ENCODE measurements at places on chromosomes 16 and 17.

DNA sequence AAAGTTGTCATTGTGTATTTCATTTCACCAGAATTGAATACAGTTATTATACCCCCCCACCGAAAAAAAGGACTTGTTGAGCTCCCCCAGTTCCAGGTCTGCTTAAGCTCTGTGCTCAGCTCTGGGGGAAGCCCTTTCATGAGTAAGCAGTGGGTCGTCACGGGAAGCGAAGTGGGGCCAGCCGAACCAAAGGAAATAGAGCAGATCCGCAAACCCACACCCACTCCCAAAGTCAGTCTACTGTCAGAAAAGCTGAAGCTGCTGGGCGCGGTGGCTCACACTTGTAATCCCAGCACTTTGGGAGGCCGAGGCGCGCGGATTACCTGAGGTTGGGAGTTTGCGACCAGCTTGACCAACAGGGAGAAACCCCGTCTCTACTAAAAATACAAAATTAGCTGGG lies 50.1 kb downstream of the PECAM1 start:
- DNase-seq = no peak

DNA sequence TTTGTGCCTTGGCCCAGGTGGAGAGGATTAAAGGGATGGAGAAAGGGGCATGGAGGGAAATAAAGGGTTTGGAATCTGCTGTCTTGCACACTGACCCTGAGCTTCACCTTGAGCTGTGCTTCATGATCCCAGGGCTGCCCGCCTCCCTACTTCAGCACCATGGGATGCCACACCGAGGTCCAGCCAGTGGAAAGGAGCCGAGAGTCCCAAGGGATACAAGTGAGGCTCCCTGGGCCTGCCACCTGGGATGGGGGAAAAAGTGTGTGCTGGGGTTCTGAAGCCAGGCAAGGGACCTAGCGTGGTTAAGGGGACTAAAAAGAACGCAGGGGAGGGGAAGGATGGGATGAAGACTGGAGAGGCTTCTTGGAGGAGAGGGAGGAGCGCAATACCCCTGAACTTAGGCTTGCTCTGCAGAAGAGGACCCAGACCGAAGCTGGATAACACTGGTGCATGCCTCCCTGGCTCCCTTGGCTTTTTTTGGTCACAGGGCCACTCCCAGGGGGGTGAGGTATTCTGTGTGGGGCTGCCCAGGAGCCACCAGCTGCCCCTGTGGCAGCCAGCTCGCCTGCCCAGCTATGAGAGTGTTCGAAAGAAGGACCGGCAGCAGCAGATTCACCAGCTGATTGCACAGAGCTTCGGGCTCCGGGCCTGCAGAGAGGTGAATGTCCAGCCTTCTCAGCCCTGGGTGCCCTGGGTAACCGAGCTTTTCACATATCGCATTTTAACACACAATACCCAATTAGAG lies 7.2 kb downstream of the MRPL27 start:
- no peak for DNase-seq

DNA sequence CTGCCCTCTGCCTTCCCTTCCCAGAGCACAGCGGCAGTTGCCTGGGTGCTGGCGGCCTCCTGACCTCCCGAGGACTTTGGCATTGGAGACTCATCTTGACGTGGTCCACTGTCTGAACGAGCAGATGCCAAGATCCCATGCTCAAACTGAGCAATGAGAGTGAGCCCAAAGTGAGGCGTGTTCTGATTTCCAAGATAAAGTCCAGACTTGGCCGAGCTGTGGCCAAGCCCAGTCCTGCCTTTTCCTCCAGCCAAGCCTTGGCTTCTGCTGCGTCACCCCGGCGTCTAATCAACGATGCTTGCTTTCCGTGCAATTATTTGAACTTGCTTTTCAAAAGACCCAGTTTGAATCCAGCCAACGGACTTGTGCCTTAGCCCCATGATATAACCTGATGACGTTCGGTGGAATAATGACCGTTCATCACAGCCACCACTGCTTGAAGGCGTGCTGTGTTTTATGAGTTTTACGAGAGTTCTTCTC lies 179.2 kb downstream of the IRF8 start:
- no peak for DNase-seq

DNA sequence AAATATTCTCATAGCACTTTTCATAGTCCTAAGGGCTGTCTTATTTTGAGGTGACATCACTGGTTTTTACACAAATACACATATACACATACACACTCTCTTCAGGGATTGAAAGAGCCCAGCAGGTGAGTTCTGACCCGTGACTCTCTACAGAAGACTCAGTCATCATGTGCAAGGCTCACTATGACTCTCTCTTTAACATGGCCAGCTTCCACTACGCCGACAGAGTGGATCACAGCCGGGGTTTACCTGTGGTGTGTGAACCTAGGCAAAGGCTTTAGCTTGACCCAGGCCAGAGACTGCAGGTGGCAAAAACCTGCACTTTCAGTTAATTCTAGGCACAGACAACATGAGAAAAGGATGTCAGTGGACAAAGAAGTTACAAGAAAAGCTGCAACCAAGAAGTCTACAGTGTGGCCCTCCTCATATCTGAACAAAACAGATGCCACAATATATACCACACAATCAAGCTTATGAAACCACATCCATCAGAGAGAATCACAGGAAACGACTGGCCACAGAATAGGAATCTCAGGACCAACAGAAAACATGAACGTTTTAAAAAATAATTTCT lies 56.5 kb downstream of the CYTH1 start:
- no peak for DNase-seq

GRCh38 chr17:33651686-33652085 lies 358.6 kb upstream of the ASIC2 start:
- DNase-seq = no peak

GRCh38 chr16:14672403-14672971 lies 21.6 kb downstream of the PLA2G10 start:
- no peak for DNase-seq

DNA sequence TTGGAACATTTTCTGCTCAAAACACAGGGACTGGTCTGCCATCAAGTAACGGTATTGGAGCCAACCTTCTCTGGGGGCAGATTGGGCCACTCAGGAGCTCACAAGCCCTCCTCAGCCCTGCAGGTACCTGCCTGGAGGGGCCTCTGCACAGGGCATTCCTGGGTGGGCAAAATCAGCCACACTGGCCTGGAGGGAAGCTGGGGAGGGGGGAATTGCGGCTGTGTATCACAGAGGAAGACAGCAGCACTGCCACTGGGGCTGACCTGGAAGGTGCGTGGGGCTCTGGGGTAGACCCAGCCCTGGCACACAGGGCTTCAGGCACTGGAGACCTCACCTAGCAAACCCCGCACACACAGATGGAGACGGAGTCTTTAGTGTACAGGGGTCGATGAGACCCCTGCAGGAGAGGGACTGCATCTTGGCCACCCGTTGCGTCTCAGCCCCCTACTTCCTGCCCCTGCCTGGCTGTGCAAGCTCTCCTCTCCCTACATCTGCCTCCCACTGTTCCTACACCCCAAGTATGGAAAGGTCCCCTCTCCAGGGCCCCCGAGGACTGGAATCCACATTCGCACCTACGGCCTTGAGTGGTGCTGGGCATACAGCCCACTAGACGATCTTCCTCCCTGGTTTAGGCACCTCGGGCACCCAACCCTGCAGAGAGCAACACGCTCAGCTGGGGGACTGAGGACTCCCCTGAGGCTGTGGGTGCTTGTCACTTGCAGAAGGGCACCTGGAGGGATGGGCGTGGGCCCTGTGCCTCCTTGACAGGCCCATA lies 7.1 kb upstream of the SRRM2 start:
- no peak for DNase-seq

DNA sequence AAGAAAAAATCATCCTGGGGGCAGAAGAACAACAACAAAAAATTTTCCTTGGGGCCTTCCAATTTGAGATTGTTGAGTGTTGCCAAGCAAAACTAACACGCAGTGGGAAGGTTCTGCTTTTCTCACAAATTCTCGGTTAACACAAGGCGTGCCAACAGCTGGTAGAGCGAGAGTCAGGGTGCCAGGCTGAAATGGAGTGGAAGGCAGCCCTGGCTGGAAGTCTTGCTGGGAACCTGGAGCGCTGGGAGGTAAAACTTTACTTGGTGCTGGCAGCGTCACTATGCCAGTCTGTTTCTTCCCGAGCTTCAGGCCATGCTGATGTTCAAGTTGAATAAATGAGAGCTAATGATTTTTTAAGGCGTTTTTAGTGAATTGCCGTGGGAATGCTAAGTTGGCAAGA lies 189.4 kb downstream of the WWOX start:
- DNase-seq = no peak

DNA sequence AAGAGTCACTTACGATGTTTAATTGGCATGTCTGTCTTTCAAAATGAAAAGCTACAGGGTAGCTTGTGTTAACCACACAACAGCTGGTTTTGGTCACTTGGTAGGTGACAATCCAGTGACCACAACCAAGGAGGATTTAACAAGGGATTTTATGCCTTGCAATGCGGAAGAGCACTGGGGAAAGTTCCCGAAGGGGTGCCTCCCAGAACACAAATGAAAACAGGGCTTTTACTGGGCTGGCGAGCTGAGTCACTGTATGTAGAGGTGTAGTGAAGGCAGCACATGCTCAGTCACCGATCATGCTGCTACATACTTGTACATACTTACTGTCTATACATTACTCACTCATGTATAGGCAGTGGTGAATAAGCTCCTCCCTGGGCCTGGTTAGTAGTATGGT lies 483.5 kb downstream of the CDH13 start:
- no peak for DNase-seq

- DNase-seq = no peak
Observed at GRCh38 chr16:22075043-22075757, 17.1 kb upstream of the VWA3A start.

- DNase-seq = no peak
Observed at GRCh38 chr16:72428681-72429376, 256.9 kb upstream of the PMFBP1 start.

- DNase-seq = no peak
Observed at GRCh38 chr17:81179861-81180260, 13.8 kb upstream of the AATK start.

- no peak for DNase-seq
Observed at GRCh38 chr17:16527298-16527697, 35.3 kb upstream of the LRRC75A start.

GRCh38 chr16:81076566-81077075 lies 417 bp downstream of the C16orf46 start:
- DNase-seq = peak; percentile 60

GRCh38 chr16:14600164-14600563 lies 29.9 kb downstream of the PARN start:
- no peak for DNase-seq

DNA sequence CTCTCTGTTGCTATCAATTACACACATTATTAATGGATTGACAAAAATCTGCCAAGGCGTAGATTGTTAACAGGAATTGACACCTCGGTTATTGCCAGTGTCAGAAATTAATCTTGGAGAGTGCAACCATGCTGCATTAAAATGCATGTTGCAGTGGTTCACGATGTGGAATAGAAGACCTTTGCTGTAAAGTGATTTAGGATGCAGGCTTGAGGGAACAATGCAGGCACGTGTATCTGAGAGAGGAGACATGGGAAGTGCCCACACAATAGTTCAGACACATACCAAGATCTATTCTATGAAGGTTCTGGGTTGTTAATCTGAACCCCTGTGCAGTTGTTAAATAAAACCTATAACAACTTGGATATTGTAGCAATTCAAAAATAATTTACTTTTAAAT lies 1032.8 kb upstream of the CDH8 start:
- DNase-seq = no peak

DNA sequence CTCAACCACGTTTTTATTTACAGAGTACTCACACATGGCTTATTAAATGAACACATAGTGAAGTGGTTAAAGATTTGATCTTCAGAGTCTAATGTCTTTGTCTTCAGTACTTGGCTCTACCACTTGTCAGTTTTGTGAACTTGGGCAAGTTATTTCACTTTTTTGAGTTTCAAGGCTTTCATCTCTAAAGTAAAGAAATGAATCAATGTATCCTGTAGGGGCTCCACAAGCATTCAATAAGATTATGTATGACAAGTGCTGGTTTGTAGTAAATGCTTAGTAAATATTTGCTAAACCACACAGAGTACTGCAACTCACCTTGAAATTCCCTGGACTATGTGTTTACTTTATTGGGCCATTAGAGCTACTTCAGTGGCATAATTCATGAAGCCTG lies 446.0 kb upstream of the GOT2 start:
- DNase-seq = no peak

DNA sequence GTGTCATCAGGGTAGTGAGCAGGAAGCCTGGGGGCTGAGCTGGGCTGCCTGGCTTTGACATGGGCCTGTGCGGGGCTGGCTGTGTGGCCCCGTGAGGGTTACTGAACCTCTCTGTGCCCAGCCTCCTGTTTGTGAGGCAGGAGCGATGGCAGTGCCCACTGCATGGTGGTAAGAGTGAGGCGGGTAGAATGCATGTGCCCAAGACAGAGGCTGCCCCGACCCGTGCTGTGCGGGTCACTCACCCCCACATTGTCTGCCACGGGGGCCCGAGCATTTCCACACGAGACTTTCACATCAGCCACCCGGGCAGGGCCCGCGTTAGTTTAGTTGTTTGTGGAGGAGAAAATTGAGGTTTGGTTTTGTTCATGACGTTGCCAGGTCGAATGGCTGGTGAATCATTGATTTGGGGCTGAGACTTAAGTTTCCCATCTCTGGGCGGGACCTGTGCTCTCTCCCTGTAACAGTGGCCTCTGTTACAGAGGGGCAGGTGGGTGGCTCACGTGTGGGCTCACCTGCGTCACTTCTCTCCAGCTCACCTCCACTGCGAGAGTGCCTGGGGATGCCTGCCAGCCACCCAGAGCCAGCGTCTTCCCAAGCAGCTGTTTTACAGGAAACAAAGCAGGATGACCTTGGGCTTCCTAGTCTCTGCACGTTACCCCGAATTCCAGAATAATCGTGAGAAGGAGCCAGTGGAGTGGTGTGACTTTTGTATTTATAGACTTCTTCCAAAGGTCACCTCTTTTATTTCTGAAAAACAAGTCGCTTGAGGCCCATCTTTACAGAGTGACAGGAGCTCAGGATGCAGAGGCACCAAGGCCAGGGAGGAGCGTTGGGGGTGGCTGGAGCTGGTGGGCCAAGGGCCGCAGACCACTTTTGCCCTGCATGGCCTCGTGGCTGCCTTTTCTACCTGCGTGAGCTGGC lies 150.6 kb downstream of the RPTOR start:
- DNase-seq = no peak

- DNase-seq = no peak
Observed at GRCh38 chr17:41615454-41615853, 2.9 kb upstream of the KRT16 start.

DNA sequence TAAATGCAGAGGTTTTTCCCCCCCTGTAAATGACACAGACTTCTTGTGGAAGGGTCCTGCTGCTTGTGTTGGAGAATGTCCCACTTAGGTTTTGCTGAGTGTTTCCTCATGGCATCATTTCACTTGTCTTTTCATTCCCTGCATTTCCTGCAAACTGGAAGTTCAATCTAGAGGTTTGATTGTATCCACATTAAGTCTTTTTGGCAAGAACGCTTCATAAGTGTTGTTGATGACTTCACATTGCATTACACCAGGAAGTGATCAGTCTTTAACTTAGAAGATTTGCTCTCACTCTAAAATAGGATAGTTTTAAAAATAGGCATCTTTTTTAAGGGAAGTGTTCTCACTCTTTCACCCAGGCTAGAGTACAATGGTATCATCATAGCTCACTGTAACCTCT lies 67.2 kb downstream of the RPTOR start:
- DNase-seq = no peak

GRCh38 chr16:50185005-50185505 lies 31.9 kb downstream of the TENT4B start:
- DNase-seq = no peak

Data from NCI-H446 treated with DMSO at 0.1 percent for 48 hours (cell line).